ENCODE measurements at places on chromosomes 16 and 17. TPM values are rescaled to one million over a fixed set of nuclear protein-coding genes. Genes with fewer than 3 reads are reported as not detected.

The SLC16A11 gene
- total RNA-seq, result 0.15 TPM

The BICDL2 gene
- not detected for total RNA-seq

The ATP6V0A1 gene
- total RNA-seq, result 15.8 TPM

The SDR42E1 gene
- 2.4 TPM for total RNA-seq

The CCL14 gene
- total RNA-seq, result not detected

The CETP gene
- total RNA-seq, result not detected

The DPEP2 gene
- not detected for total RNA-seq

The TMIGD1 gene
- not detected for total RNA-seq

The DNAAF1 gene
- not detected for total RNA-seq

The PRR29 gene
- total RNA-seq, result 0.30 TPM

The NPIPB9 gene
- not detected for total RNA-seq

The FMNL1 gene
- total RNA-seq, result 2.7 TPM

The FNDC8 gene
- total RNA-seq, result not detected

The CARD14 gene
- total RNA-seq, result under 0.01 TPM

The NOD2 gene
- total RNA-seq, result not detected

The KRTAP16-1 gene
- total RNA-seq, result not detected

The AOC2 gene
- 0.34 TPM for total RNA-seq

The KIAA0513 gene
- total RNA-seq, result 7.6 TPM

The OTOP3 gene
- not detected for total RNA-seq

The EVI2A gene
- 2.1 TPM for total RNA-seq

The MLYCD gene
- total RNA-seq, result 1.2 TPM

The LPO gene
- total RNA-seq, result not detected

The CA10 gene
- total RNA-seq, result not detected

The LGALS9B gene
- not detected for total RNA-seq

The TBX6 gene
- total RNA-seq, result 0.15 TPM

The KRTAP9-4 gene
- not detected for total RNA-seq

The ACSM5 gene
- not detected for total RNA-seq

The XYLT2 gene
- total RNA-seq, result 39.8 TPM

All from bronchus fibroblast of lung (primary cell).